Lung (tissue), 17 donors: ENCODE measurements at places on chromosomes 7 and 10. TPM values are rescaled to one million over a fixed set of nuclear protein-coding genes. Genes with fewer than 3 reads are reported as not detected.

- no peak for DNase-seq
Measured at GRCh38 chr7:20140291-20141001, 76.7 kb downstream of the MACC1 start.

- no peak for DNase-seq
Measured at GRCh38 chr7:26850193-26850651, 14.2 kb downstream of the SKAP2 start.

DNA sequence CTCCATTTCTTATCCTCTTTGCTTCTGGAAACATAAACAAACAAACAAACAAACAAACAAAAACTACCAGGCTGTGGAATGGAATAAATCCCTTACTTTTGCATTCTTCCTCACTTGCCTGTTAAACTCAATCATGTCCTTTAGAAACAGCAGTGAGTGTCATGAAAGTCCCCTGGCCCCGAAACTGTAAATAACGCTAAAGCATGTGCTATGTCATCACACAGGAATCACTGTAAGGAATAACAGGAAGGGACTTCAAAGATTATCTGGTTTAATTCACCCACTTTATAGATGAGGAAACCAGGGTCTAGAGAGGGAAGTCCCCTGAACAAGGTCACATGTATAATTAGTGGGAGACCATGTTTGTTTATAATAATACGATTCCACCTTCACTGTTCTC is 159.4 kb upstream of the MEOX2 start:
- peak; percentile 63 for DNase-seq

DNA sequence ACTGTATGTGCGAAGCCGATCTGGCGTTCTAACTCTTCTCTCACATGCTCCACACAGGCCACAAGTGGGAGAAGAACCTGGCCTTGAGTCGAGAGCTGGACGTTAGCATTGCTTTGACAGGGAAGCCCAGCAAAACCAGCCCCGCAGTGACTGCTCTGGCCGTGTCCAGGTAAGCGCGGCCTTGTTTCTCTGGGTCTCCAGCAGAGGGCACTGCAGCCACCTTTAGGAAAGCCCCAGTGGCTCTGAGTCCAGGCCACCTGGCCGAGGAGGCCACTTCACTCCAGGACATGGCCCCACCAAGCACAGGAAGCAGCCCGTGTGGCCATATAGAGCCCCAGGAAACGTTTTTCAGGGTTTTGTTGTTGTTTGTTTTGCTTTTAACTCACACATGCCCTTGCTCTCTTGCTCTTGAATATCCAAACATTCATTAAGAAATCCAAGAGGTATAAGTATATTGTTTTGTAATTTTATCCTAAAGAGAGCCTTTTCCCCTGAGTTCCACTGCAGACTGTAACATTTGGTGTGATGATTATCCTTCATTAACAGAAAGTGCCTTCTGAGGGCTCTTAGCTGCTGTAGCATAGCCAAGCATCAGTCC is 41.8 kb upstream of the LRRC18 start:
- peak; percentile 57 for DNase-seq

GRCh38 chr10:31929261-31930022 is 811 bp upstream of the ARHGAP12 start:
- no peak for DNase-seq

DNA sequence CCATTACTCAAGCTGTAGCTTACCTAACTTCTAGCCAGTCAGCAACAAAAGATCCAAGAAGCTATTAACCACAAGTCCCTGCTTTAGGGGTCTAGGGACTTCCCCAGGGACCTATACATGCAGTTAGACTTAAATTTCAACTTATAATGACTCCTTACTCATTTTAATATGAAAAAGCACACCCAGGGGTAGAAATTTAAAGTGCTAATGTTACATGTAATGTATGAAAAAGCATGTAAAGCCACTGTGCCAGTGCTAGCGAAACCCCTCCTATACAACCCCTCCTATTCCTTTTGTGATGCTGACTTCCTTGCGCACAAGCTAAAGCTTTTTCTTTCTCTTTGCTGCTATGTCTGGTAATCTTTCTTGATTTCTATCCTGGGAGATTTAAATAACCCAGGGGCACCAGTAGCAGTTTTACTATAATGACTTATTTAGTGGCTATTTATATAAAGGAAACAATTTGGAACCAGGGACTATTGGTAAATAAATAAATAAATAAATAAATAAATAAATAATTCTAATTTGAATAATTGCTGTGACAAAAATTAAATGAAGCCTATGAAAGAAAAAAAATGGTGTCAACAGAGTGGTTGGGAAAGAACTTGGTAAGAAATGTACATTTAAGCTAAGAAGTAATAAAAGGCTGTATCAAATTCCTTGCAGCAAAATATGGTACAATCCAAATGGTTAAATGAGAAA is 110.5 kb upstream of the MAGI2 start:
- DNase-seq: no peak

DNA sequence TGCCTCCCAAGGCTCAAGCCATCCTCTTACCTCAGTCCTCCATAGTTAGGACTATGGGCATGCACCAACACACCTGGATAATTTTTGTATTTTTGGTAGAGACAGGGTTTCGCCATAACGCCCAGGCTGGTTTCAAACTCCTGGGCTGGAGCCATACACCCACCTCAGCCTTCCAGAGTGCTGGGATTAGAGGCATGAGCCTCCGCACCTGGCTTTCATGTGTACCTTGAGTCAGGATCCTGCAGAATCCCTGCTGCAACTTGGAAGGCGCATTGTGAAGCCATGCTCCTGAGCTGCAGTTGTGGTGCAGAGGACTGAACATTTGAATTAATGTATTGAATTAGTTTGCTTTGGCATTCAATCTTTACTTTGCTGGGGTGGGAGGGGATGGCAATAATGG is 29.4 kb upstream of the NMT2 start:
- no peak for DNase-seq

GRCh38 chr7:56105508-56105907 is 768 bp downstream of the CHCHD2 start:
- DNase-seq: peak; percentile 51

Gene ANXA8L1
- total RNA-seq: 12.0 TPM

Gene ZNF488
- 0.64 TPM for total RNA-seq

Gene MAGI2
- 7.9 TPM for total RNA-seq

Gene GDF10
- 34.7 TPM for total RNA-seq

Gene ITGB8
- 27.2 TPM for total RNA-seq

Gene ABCC2
- total RNA-seq: 1.3 TPM
